A549 treated with CORT108297 at 1 μM for 4 hours (cell line): ENCODE measurements at places on chromosomes 11 and 22. TPM values are rescaled to one million over a fixed set of nuclear protein-coding genes. Genes with fewer than 3 reads are reported as not detected.

PLEKHB1 gene
- 0.46 to 0.82 TPM (median 0.76 TPM) in 5 replicates for total RNA-seq

TCIRG1 gene
- 82.2 to 198 TPM (median 165 TPM) in 5 replicates for total RNA-seq

CEP126 gene
- total RNA-seq = 2.9 to 4.1 TPM (median 3.4 TPM) in 5 replicates

DLG2 gene
- total RNA-seq = 0.16 to 0.50 TPM (median 0.21 TPM) in 5 replicates

HBB gene
- not detected in 5 replicates for total RNA-seq

NFAM1 gene
- total RNA-seq = 0.01 TPM in 2 of 5 replicates, not detected in the others

TRIM48 gene
- total RNA-seq = not detected in 5 replicates

MYO18B gene
- 0.01 to 0.08 TPM (median 0.03 TPM) in 4 of 5 replicates, not detected in the other for total RNA-seq

SCGB1A1 gene
- 0.23 to 0.45 TPM in 2 of 5 replicates, not detected in the others for total RNA-seq

OR2AG1 gene
- not detected in 5 replicates for total RNA-seq

MRPL48 gene
- total RNA-seq = 46.0 to 51.0 TPM (median 48.3 TPM) in 5 replicates

RBM14 gene
- total RNA-seq = 60.9 to 82.1 TPM (median 70.9 TPM) in 5 replicates

ZFP91 gene
- 33.5 to 45.5 TPM (median 40.3 TPM) in 5 replicates for total RNA-seq

LDHAL6A gene
- total RNA-seq = not detected in 5 replicates

C1QTNF6 gene
- total RNA-seq = 9.5 to 14.8 TPM (median 13.2 TPM) in 5 replicates

FOLH1 gene
- not detected in 5 replicates for total RNA-seq

YAP1 gene
- total RNA-seq = 45.1 to 59.7 TPM (median 56.6 TPM) in 5 replicates

GUCY1A2 gene
- 0.02 to 0.08 TPM (median 0.07 TPM) in 5 replicates for total RNA-seq

IGLL5 gene
- not detected in 5 replicates for total RNA-seq

GAB4 gene
- total RNA-seq = not detected in 5 replicates

IL18 gene
- total RNA-seq = 92.2 to 108 TPM (median 101 TPM) in 5 replicates

KCNJ5 gene
- 0.01 to 0.03 TPM (median 0.02 TPM) in 5 replicates for total RNA-seq

BCO2 gene
- 0.40 to 1.2 TPM (median 0.80 TPM) in 5 replicates for total RNA-seq

MS4A12 gene
- total RNA-seq = not detected in 5 replicates

TSGA10IP gene
- not detected in 5 replicates for total RNA-seq

FAM180B gene
- total RNA-seq = not detected in 5 replicates

TBCEL gene
- 4.6 to 8.4 TPM (median 5.8 TPM) in 5 replicates for total RNA-seq

OR52B6 gene
- total RNA-seq = not detected in 5 replicates

APOBEC3C gene
- total RNA-seq = 26.6 to 28.1 TPM (median 27.5 TPM) in 5 replicates

CLMP gene
- 15.2 to 30.3 TPM (median 25.1 TPM) in 5 replicates for total RNA-seq

KRTAP5-8 gene
- total RNA-seq = 0.12 TPM in 1 of 5 replicates, not detected in the others

ART5 gene
- 0.15 to 0.39 TPM (median 0.33 TPM) in 5 replicates for total RNA-seq

SLCO2B1 gene
- total RNA-seq = 2.9 to 5.1 TPM (median 4.2 TPM) in 5 replicates

RNF141 gene
- total RNA-seq = 15.6 to 24.4 TPM (median 22.6 TPM) in 5 replicates

OR5B2 gene
- total RNA-seq = not detected in 5 replicates

SLC22A6 gene
- total RNA-seq = not detected in 5 replicates

CHRDL2 gene
- total RNA-seq = 3.0 to 5.2 TPM (median 4.0 TPM) in 5 replicates

MYOD1 gene
- not detected in 5 replicates for total RNA-seq

KLHL35 gene
- 0.63 to 1.8 TPM (median 1.1 TPM) in 5 replicates for total RNA-seq

CREBZF gene
- total RNA-seq = 27.0 to 33.0 TPM (median 32.8 TPM) in 5 replicates

CALCA gene
- 0.14 TPM in 1 of 5 replicates, not detected in the others for total RNA-seq

PKP3 gene
- 26.3 to 41.8 TPM (median 39.9 TPM) in 5 replicates for total RNA-seq

RFPL1 gene
- not detected in 5 replicates for total RNA-seq

PACSIN3 gene
- total RNA-seq = 26.1 to 35.8 TPM (median 31.9 TPM) in 5 replicates

DDTL gene
- total RNA-seq = 1.5 to 2.1 TPM (median 1.9 TPM) in 5 replicates

OR8A1 gene
- total RNA-seq = not detected in 5 replicates

POU2AF2 gene
- not detected in 5 replicates for total RNA-seq

SMCO4 gene
- 14.0 to 20.2 TPM (median 18.5 TPM) in 5 replicates for total RNA-seq

PRR33 gene
- total RNA-seq = not detected in 5 replicates

RIMBP3B gene
- total RNA-seq = 0.29 to 0.62 TPM (median 0.51 TPM) in 5 replicates

FGF3 gene
- not detected in 5 replicates for total RNA-seq

TCN1 gene
- 0.16 to 0.30 TPM (median 0.21 TPM) in 5 replicates for total RNA-seq

CASP5 gene
- not detected in 5 replicates for total RNA-seq

DRICH1 gene
- 0.08 to 0.43 TPM (median 0.12 TPM) in 4 of 5 replicates, not detected in the other for total RNA-seq

TYMP gene
- 11.8 to 22.2 TPM (median 19.6 TPM) in 5 replicates for total RNA-seq

ELMOD1 gene
- total RNA-seq = 0.12 to 0.42 TPM (median 0.19 TPM) in 5 replicates

GP1BB gene
- 0.28 to 1.8 TPM (median 1.6 TPM) in 5 replicates for total RNA-seq
